ENCODE measurements at places on chromosomes 7 and 10.

- no peak for DNase-seq
Measured at GRCh38 chr10:102007796-102008195, 48.2 kb downstream of the ARMH3 start.

- no peak for DNase-seq
Measured at GRCh38 chr7:134355927-134356326, 39.2 kb upstream of the SLC35B4 start.

DNA sequence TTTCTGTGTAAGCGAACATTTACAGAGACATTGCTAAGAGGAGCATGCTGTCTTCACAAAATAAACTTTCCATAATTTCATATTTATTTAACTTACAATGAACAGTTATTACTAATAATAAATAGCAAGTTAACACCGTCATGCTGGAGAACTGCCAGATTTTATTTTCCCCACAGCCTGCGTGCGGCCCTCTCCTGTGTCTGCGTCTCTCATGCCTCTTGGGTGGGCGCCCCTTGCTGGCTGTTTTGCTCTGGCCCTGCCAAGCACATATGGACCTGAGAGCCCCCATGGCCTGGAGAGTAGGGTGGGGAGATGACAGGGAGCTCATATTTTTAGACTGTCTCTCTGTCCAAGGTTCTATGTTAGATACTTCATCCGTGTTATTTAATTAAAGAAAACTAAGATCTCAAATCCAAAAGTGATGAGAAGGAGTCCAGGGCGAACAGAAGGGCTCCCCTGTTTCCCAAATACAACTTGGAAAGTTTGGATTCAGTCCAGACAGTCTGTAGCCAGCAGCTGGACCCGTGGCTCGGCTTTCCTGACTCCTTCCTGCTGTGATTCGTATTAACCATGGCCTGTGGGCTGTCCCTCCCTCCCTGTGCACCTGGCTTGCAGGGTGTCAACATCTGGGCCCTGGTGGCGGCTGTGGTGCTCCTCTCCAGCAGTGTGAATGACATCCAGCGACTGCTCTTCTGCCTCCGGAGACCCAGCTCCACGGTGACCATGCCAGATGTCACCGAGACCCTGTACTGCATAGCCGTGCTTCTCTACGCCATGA, 20.5 kb downstream of the FBH1 start:
- no peak for DNase-seq

- DNase-seq = no peak
Measured at GRCh38 chr7:102991540-102992214, 78.9 kb downstream of the LRRC17 start.

DNA sequence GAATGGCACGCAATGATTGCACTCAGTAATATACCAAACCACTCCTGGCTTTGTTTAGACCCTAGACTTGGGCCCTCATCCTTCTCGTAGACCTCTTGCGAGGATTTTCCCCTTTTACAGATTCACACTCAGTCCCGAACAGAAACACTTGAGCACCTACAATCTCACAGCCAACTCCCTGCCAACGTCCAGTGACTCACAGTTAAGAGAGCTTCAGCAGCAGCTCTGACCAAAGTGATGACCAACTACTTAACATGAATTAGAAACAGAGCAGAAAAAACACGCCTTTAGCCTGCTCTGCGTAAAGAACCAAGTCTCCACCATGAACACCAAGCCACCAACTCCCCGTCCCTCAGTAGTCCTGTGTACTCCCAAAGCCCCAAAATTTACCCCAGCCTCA, 2.2 kb downstream of the DNAJC30 start:
- no peak for DNase-seq

DNA sequence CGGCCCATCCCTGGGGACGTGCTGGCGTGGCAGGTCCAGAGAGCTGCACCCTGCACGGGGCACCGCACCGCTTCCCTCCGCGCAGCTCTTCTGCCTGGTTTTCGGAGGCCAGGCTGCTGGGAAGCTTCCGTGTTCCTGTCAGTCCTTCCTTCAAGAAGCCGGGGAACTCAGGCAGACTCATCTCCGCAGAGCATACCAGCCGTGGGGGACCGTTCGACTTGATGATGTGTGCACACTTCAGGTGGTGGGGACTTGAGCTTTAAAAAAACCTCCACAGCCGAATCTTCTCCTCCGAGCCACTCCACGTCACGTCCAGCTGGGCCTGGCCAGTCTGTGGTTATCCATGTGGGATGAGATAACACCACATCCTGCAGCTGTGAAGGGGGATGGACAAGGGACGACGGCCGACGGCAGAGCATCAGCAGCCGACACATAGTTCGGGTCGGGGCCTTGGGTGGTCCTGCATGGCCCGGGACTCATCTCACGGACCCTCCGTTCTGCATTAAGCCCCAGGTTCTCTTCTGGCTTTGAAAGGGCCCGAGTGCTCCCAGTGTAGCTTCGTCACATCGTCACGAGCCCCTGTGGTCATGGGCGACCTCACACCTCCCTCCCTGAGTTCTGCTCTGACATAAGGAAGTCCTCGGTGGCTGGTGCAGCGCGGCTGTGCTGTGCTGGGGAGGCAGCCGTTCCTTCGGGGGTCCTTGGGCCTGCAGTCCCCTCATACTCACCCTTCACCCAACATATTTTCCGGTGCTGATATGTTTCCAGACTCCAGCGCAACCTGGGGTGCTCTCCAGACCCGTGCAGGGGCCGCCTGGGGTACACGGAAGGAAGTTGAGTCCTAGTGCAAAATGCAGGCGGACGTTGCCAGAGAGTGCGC, 4.5 kb upstream of the BHLHA15 start:
- DNase-seq = no peak

DNA sequence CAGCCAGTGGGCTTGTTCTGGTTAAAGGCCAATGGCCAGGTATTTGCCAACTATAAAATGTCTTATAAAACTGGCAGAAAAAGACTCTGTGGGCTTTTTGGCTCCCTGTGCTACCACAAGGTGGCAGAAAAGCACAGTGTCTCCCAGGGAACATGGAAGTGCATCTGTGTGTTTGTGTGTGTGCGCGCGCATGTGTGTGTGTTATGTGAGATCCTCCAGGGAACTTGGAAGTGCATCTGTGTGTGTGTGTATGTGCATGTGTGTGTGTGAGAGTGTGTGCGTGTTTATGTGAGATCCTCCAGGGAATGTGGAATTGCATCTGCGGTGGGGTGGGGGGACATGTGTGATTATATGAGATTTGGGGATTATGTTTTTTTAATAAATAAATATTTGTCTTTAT, 30.2 kb upstream of the ABI1 start:
- DNase-seq = no peak

DNA sequence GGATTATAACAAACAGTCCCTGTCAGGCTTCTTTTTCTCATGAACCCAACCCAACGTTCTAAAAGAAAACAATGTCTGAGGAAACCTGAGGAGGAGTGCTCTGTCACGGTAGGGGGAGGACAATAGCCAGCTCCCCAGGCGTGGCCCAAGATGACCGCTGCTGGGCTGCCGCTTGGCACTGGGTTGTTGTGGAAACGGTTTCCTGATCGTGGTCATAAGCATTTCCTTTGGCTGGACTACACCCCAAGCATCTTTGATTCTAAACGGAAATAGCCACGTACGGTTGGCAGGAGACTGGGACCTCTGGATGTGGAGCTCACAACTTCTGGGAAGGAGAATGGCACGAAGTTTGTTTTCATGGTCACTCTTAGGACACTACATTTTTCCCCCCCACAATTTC, 30.4 kb upstream of the DMBT1 start:
- no peak for DNase-seq

GRCh38 chr10:124039483-124040013, 53.9 kb downstream of the CHST15 start:
- DNase-seq = no peak

- no peak for DNase-seq
Measured at GRCh38 chr7:144018065-144018464, 17.9 kb downstream of the OR6B1 start.

DNA sequence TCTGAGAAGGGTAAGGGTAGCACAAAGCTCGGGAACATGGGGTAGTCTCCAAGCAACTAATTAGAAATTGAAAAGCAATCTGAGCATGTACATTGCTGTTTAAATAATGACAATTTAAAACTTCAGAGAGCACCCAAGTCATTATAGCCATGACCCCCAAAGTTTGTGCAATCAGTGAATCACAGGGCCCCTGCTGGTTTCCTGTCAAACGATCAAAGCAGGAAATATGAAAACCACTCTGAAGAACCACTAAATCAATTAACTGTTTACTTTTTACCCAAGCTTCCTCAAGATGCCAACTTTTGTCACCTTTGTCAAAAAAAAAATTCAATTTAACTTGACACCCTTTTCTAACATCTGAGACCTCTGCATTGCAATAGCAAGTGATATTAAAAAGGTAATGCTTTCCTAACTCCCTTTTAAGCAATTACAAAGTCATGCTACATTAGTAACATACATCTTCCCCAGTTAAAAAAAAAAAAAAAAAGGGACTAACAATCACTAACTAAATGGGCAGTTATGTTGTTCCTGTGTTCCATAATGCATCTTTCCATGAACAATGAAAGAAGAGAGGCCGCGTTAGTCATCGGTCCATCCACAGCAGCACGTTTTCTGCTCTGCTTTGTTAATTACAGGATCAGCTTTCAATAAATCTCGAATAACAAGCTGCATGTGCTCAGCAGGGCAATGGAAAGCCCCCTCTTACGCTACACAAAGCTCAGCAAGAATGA, 80.6 kb downstream of the ETV1 start:
- DNase-seq = no peak

DNA sequence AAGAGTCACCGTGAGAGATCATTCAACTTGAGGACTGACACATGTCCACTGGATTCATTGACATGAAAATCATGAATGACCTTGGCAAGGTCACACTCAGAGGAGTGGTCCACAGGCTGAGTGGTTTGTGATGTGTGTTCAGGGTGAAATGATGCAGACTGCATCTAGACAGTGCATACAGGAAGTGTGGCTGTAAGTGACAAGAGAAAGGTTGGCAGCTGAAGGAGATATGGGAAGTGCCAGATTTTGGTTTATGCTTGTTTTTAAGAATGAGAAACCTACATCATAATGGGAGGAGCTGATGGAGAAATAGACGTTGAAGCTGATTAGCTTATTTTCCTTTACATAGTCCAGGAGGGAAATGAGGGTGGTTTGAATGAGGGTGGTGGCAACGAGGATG, 64.8 kb upstream of the VIPR2 start:
- no peak for DNase-seq

GRCh38 chr7:123643495-123644441, 11.9 kb upstream of the LMOD2 start:
- DNase-seq = no peak

GRCh38 chr7:158728911-158729645, 24.5 kb upstream of the NCAPG2 start:
- DNase-seq = no peak

DNA sequence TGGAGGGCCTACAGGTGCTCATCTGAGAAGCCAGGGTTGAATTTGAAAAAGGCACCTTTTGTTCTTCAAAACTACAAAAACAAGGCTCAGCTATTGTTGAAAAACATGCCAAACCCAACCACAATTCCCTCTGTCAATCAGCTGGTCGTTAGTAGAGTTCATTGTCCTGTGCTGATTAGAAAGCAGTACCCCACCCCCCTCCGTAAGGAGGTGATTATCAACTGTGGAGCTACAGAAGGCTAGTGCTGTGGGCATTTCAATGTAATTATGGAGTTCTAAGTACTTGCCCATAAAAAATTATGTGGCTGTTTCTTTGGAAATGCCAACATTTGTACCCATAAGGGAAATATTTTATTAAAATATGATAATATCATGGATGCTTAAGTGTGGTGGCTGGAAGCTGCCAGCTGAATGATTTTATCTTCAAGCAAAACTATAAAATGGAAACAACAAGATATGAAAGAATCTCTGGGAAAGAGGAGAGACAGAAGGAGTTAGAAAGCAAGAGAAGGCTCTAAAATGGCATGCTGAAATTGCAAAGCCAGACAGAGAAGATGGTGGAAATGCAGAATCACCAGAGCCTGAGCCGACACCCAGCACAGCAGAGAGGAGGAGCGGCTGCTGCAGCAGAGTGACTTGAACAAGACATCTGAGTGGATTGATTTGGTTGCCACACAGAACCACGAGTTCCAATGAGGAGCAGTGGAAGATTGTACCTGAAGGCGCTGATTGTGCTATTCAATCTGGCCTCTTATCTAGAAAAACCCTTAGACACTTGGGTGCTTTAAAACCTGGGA, 179.5 kb upstream of the LRGUK start:
- DNase-seq = no peak

- DNase-seq = no peak
Measured at GRCh38 chr7:129615018-129615417, 3.5 kb downstream of the NRF1 start.

GRCh38 chr7:25028370-25029021, 48.5 kb upstream of the OSBPL3 start:
- no peak for DNase-seq

- DNase-seq = no peak
Measured at GRCh38 chr10:35819736-35820135, 177.6 kb upstream of the FZD8 start.

- DNase-seq = no peak
Measured at GRCh38 chr7:137685433-137686164, 161.2 kb downstream of the DGKI start.

DNA sequence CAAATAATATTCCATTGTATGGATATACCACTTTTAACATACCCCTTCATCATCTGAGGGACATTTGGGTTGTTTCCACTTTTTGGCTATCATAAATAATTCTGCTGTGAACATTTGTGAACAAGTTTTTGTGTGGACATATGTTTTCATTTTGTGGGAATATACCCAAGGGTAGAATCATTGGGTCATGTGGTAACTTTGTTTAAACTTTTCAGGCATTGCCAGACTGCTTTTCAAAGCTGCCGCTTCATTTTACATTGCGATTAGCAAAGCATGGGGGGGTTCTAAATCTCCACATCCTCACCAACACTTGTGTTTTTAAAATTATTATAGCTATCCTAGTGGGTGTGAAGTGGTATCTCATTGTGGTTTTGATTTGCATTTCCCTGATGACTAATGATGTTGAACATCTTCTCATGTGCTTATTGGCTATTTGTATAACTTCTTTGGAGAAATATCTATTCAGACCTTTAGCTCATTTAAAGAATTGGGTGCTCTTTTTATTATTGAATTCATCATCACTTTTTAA, 8.4 kb upstream of the HHEX start:
- DNase-seq = no peak

DNA sequence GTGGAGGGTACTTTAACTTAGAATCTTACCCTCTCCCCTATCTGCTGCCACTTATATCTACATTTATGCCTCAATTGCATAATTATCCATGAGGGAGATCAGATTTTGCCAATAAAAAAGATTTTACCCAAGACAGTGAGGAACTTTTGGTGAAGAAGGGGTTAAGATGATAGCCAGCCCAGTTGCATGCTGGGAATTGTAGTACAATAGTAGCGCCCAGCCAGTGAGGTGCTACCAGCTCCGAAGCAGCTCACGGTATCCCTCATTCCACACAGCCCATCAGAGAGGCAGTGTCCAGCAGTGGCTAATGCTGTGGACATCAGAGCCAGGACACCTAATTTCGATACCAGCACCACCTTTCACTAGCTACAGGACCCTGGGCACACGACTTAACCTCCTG, 5.9 kb upstream of the LGI1 start:
- no peak for DNase-seq

- no peak for DNase-seq
Measured at GRCh38 chr10:11006428-11006825, 11.2 kb upstream of the CELF2 start.
